Activated CD8-positive, alpha-beta memory T cell treated with anti-CD3 and anti-CD28 coated beads for 1 hour (primary cell): ENCODE measurements at places on chromosomes 7 and 10.

DNA sequence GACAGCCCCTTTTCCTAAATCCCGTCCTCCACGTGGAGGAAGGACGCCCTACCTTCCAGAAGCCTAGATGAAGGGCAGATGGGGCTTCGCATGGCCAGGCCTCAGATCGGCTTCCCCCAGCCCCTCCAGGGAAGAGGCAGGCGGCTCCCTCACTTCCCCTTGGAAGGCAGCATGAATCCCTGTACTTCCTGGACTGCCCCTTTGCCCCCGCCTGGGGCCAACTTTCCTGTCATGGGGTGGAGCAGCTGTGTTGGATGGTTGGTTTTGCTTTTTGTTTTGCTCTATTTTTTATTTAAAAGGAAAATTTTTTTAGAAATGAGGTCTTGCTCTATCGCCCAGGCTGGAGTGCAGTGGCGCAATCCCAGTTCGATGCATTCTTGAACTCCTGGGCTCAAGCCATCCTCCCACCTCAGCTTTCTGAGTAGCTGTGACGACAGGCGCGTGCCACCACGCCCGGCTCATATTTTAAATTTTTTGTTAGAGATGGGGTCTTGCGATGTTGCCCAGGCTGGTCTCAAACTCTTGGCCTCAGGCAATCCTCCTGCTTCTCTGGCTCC is 27.2 kb downstream of the GTF2IRD1 start:
- no peak for DNase-seq

GRCh38 chr7:39504963-39505362 is 61.2 kb upstream of the YAE1 start:
- no peak for DNase-seq

GRCh38 chr10:124222318-124222987 is 129.1 kb upstream of the CHST15 start:
- no peak for DNase-seq

GRCh38 chr10:58590924-58591323 is 78.3 kb downstream of the BICC1 start:
- no peak for DNase-seq

DNA sequence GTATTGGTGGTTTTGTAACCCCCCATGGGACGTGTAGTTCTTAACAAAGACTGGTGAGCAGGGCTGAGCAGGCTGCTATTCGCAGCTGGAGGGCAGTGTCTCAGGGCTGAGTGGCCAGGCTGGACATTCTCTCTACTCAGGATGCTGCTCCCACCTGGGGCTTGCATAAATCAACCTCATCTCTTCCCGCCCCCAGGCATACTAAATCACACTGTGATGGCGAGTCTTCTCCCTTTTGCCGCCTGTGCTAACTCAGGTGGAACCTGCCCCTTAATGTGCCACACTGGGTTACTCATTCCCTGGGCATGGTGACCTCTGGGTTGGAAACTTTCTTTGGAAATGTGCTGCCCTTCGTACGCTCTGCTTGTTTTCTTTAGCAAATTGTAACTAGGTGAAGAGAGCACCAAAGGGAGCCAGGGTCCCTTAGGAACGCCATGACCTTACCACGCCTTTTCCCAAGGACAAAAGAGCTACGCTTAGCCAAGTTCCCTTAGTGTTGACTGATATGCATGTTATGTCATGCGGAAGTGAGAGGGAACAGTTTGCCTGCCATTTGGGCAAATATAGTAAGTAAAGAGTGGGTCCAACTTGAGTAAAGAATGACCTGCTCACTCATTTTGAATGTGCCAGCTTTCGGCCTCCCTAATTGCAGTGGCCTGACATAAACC is 40.4 kb upstream of the COBL start:
- no peak for DNase-seq

- DNase-seq, result no peak
Measured at GRCh38 chr10:62239994-62240393, 28.6 kb downstream of the RTKN2 start.

GRCh38 chr7:95781961-95782586 is 9.7 kb downstream of the DYNC1I1 start:
- DNase-seq, result no peak

GRCh38 chr10:16952610-16953009 is 135.4 kb upstream of the RSU1 start:
- DNase-seq, result no peak

DNA sequence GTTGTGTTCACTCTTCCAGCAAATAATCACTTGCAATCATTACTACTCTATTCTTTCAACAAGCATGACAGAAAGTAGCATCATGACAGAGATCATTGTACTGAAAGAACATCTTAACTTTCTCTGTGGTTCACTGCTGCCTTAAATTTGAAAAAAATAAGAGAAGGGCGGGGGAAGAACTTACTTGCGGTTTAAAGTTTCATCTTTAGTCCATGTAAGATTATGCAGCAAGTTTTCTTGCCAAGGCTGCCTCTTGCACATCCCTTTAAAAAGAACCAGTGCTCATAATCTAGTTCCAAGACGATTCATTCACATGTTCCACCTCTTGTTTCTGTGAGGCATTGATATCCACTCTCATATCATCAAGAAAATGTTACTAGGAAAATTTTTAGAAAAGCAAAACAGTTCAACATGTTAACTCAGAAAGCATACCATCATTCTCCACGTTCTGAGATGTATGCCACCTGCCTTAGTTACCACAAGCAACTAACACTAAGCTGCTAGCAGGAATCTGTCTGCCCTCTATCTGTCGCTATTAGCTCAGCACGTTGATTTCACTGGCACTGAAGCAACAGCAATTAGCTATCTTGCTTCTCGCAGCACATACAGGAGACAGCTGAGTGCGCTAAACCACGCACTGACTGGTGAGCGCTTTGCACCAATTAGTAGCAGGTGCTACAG is at the start of gene PCDH15:
PCDH15 (minus strand) TSS at position 491 of the 681 bp plus-strand sequence. CDS start 136,969 bp downstream, outside the sequence.
- DNase-seq, result no peak

GRCh38 chr7:122682815-122683550 is 15.9 kb downstream of the RNF133 start:
- DNase-seq, result no peak

GRCh38 chr10:29469481-29470354 is 165.1 kb downstream of the SVIL start:
- no peak for DNase-seq

GRCh38 chr7:87474533-87475358 is 734 bp downstream of the ABCB4 start:
- no peak for DNase-seq

GRCh38 chr7:69873512-69873911 is 275.2 kb downstream of the AUTS2 start:
- no peak for DNase-seq
